ENCODE measurements at places on chromosomes 5 and 9.

DNA sequence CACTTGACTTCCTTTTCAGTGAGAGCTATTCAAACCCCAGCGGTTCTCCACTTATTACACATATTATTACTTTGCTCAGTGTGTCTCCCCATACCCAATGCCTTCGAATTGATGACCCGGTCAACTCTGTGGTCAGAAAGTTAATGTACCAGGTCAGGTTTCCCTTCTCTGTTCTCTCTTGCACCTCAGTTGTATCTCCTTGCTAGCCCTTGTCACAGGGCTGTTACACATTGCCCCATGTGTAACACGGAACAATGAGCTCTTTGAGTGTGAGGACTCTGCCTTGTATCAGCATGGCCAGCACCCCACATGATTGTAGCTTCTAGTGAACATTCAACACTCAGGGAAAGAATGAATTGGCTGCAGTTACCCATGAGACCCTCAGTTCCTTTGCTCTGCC is 73.6 kb downstream of the DOCK2 start:
- DNase-seq, result no peak

DNA sequence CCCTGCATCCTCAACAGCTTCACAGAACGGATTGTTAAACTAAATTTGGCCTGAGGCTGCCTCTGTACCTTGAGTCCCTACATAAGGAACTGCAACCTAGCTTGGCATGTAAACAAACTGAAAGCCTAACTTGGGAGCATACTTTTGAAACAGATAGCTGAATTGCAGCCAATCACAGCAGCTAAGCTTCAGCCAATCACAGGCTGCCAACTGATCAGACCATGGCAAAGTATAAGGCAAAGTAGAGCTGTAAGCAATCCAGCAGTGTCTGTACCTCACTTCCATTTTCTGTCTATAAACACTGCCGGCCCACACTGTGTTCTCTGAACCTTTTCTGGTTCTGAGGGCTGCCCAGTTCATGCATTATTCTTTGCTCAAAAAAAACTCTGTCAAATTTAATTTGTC is 8.9 kb upstream of the ZNF483 start:
- no peak for DNase-seq

- DNase-seq, result no peak
These were observed 44.9 kb upstream of the ZNF462 start for GRCh38 chr9:106818034-106818433.

DNA sequence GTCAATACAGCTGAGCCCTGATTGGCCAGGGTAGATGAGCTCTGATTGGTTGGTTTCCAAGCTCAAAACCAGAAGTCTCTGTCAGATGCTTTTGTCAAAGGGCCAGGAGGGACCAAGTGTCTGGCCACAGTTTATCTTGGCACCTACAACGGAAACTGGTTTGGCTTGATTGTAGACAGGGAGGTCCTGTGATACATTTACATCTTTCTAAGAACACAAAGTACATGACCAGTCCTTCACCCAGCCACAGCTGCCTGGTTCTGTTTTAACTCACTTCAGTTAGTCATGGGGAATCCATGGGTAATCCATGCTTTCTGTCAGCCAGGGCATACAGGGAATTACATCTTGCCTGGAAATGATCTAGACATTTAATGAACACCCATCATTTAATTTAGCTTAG is 171.2 kb downstream of the SLC12A2 start:
- no peak for DNase-seq

DNA sequence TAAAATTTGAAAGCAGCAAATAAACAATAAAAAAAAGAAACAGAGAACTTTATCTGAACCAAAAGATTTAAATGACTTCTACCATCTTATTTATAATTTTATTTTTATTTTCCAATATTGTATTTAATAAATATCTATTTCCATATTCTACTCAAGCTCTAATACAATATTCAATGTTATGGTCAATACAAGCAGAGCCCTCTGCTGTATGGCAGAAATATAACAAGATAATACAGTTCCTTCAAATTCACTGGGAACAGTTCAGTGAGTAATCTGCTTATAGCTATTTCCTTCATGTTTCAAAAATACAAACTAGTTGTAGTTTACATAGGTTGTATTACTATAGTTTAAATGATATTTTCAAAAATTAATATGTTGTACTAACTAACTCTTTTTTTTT is 332.7 kb downstream of the PRDM9 start:
- DNase-seq, result no peak

- DNase-seq, result no peak
These were observed 96.5 kb upstream of the LHFPL2 start for GRCh38 chr5:78744951-78745534.

DNA sequence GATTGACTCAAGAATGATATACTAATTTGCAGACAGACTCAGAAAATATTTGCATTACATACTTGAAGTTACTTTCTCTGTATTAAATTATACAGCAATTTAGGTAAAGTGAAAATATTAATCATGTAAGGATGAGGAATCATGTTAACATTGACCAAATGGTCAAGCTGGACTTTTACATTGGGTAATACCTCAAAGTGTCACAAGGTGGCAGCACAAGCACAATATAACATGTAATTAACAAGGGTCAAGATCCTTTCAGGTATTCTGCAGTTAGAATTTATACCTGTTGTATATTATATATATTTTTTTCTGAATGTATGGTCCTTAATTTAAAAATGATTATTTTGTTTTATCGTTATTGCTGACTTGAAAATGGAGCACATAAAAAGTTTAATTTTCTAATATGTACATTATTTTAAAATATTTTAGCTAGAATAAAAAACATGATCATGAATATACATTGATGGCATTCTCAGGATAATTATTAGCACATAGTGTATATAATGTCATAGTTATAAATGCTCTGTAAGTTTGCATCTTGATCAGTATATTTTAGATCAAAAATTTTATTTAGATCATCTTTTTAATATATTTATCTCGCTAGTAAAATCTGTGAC is 8.6 kb downstream of the HAPLN1 start:
- DNase-seq, result no peak

DNA sequence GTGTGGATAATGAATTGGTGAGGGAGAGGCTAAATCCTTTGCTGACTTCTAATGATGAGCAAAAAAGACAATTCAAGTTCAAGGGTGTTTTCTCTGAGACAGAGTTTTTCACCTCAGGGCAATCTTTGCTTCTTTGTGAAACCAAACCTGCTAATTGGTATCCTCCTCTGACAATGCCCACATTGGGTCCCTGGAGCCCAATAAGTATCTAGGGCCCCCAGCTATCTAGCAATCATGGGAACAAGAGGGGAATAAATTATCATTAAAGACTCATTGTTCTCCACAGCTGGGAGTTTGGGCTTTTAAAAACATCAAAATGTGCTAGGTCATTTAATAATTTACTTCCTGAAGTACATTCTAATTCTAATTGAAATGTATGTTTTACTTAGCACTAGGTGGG is 227.3 kb downstream of the TMEM167A start:
- no peak for DNase-seq

DNA sequence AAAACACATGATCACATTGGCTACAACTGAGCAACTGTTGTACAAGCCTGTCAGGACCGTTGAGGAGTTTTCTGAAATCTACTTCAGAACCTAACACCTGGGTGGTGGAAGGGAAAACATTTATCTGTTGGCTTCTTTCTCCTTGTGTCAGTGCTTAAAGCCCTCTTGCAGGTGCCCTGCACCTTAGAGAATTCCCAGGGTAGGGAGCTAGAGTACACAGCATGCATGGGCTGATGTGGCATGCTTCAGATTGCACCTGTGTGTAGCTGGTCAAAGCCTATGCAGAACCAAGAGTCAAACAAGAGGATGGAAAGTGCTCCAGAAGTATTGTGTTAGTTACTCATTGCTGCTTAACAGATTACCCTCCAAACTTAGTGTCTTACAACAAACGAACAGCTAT is 33.6 kb upstream of the ZBED3 start:
- DNase-seq, result no peak

DNA sequence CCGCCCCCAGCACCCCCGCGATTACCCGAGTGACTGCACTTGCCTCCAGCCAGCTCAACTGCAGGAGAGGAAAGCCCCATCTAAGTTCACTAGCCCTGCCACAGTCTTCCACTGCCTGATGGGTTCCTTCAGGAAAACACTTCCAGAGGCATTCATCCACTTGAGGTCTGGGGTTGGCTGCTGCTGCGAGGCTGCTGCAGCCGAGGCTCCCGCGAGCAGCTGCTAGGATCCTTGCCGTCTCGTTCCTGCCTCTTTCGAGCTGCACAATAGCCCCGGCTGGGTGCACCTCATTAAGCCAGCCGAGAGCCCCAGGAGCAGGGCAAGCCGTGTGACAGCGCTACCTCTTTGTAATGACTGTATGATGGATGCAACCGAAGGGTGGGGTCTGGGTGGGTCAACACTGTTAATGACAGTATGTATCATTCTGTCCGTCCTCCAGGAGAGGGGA is 24.2 kb upstream of the ELAVL2 start:
- DNase-seq, result no peak

DNA sequence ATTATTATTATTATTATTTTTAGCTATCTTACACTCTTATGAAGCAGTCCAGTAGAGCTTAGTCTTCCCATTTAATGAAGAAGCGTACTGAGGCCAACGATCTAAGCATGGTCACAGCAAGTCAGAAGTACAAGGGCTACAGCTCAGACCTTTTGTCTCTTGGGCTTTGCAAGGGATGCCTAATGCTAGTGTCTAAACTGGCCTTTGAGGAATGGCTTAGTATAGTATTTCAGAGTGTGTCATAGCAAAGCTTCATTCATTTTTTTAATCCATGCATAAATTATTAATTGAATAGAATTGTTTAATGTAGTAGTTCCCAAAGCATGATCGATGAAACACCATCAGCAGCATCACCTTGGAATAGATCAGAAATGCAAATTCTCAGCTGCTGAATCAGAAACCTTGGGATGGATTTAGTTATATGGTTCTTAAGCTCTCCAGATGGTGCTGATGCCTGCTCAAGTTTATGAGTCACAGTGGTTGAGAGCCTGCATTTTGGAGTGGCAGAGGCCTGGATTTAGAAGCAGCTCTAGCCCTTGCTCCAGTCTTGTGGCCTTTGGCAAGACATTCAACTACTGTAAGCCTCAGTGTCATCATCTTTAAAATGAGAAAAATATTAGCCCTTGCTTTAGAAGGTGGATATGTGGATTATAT is 6.1 kb downstream of the IL12B start:
- DNase-seq, result no peak

DNA sequence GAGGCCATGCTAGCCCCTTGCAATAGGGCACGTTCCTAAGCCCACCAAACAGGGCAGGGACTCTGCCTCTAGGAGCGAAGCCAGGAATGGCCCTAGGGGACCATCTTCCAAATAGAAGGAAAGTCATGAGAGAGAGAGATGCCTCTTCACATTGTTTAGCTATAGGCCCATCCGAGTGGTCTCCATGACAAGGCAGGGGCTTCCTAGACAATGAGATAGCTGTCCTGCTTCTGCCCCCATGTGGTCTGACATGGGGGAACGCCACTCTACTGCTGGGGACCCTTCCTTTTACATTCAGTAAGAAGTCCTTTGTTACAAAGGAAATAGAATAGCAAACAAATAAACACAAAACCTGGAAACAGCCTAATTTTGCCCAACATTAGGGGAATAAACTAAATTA is 17.9 kb upstream of the KIF4B start:
- no peak for DNase-seq

DNA sequence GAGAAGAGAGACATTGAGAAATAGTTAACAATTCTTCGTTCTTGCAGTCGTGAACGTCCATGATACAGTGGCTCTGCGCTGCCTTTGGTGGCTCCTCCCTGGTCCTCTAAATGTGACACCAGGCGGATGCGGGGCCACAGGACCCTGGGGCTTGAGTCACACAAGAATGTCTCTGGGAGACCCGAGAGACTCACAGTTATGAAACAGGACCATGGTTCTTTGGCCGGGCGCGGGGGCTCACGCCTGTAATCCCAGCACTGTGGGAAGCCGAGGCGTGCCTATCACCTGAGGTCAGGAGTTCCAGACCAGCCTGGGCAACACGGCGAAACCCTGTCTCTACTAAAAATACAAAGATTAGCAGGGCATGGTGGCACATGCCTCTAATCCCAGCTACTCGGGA is 767 bp upstream of the ZDHHC11 start:
- no peak for DNase-seq

- DNase-seq, result no peak
These were observed 227.1 kb downstream of the ARHGEF28 start for GRCh38 chr5:73853091-73853490.

- DNase-seq, result no peak
These were observed 164.8 kb downstream of the ZSWIM6 start for GRCh38 chr5:61496860-61497259.

- no peak for DNase-seq
These were observed 17.9 kb upstream of the ASS1 start for GRCh38 chr9:130426883-130427282.

- no peak for DNase-seq
These were observed at the start of gene GPR150 for GRCh38 chr5:95620030-95620869. TSS of gene GPR150 (plus strand) at chr5:95620087. CDS start at chr5:95620276, 189 bp downstream.

DNA sequence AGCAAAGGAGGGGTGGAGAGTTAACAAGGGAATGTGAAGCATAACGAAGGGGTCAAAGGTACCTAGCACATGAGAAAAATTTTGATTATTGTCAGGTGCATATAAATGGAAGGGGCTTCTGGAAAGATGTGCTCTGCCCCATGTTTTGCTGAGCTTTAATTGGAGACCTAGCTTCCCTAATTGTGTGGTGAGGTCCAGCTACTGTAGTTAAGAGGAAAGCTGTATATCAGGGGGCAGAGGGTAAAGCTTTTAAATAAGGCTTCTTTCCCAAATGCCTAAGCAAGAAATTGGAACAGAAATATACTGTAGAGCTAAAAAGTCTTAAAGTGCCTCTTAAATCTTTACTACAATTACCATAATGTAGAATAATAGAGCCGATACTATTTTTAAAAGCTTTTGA is 267.2 kb downstream of the MAT2B start:
- DNase-seq, result no peak

DNA sequence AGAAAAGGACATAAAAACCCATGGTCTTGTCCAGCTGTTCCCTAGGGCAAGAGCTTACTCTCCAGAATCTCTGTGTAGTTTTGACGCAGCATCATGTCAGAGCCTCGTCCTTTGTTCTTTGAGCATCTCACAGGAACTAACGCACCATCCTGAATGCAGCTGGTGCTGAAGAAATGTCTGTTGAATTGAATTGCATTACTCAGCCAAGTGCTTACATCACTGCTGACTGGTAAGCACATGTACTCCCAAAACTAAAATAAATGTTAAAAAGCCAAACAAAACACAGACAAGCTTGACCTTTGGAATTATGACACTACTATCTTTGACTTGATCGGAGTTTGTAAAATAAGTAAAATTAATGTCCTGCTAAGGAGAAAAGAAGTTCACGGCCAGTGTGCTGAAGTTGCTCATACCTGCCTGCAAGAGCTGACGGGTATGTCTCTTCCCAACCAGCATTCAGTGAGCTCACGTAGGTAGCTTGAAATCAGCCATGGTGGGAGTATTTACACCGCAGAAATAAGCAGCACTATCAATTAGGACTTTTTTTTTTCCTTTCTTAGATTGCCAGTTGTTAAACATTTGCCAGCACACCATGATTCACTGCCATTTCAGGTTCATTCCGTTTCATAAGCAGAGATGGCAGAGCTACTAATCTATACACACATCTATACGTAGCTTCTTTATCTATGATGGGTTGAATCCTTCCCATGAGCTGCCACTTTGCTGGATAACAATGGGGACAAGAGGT is 310.6 kb upstream of the MSX2 start:
- no peak for DNase-seq
